ENCODE measurements at places on chromosomes 16 and 17.

DNA sequence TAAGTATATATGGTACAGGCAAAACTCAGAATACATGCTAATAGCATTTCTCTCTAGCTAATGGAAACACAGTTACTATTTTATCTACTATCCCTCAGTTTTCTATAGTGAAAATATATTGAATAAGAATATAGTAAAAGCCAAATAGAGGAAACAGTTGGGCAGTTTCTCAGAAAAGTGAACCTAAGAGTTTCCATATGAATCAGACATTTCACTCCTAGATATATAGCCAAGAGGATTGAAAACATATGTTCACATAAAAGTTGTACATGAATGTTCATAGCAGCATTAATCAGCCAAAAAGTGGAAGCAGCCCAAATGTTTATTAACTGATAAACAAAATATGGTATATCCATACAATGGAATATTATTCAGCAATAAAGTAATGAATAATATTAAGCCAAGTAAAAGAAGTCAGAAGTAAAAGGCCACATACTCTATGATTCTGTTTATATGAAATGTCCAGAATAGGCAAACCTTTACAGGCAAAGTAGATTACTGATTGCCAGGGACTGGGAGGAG lies 134.6 kb downstream of the CYB561 start:
- DNase-seq, result no peak

DNA sequence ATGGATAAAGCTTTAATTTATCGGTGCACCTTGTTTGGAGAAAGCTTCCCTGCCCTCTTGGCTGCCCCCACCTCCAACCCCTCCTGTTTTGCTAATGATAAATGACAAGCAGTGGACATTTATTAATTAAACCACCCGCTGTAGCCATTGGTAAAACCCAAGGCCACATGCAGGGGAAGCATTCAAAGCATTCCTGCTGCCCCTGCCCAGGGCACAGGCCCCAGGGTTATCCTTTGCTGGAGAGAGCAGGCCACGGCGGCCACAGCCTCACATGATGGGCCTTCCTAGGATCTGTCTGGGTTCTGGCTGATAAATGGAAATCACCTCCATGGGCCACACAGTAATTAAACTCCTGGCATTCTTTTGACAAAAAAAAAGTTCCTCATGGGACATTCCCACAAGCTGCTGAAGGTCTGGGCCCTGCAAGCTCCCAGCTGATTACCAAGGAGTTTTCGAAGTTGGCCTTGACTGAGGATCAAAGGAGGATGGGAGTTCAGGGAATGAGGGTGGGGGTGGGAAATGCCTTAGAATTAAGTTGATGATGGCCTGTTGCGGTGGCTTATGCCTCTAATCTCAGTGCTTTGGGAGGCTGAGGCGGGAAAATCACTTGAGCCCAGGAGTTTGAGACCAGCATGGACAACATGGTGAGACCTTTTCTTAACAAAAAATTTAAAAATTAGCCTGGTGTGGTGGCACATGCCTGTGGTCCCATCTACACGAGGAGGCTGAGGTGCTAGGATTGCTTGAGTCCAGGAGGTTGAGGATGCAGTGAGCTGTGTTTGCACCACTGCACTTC lies 35.5 kb downstream of the SOST start:
- DNase-seq, result no peak

GRCh38 chr17:55432358-55433028 lies 10.9 kb upstream of the MMD start:
- no peak for DNase-seq

DNA sequence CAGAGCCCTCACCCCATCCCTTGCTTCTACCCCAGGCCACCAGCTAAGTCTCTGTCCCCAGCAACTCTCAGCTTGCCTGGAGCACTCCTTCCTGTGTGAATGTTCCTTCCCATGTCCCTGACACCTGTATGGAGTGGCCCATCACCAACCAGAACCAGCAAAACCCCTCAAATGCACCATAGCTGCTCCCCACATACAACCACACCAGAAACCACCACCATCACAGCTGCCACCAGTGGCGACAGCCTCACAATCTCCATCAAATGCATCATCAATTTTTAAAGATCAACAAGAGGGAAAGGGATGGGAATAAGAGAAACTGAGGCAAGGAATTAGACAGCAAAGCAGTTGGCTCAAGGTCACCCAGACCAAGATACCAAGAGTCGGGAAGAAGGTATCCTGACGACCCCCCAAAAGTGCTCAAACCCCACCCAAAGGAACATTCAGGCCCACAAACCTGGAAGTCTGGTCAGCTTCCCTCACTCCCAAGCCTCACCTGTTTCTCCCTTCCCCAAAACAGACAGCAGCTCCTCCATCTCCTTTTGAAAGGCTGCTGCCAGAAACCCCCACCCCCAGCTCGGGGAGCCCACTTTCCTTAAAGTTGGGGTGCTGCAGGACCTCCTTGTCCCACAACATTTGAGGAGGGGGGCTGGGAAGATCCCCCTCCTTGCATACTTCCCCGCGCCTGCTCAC lies 1.8 kb downstream of the SRCIN1 start:
- no peak for DNase-seq

DNA sequence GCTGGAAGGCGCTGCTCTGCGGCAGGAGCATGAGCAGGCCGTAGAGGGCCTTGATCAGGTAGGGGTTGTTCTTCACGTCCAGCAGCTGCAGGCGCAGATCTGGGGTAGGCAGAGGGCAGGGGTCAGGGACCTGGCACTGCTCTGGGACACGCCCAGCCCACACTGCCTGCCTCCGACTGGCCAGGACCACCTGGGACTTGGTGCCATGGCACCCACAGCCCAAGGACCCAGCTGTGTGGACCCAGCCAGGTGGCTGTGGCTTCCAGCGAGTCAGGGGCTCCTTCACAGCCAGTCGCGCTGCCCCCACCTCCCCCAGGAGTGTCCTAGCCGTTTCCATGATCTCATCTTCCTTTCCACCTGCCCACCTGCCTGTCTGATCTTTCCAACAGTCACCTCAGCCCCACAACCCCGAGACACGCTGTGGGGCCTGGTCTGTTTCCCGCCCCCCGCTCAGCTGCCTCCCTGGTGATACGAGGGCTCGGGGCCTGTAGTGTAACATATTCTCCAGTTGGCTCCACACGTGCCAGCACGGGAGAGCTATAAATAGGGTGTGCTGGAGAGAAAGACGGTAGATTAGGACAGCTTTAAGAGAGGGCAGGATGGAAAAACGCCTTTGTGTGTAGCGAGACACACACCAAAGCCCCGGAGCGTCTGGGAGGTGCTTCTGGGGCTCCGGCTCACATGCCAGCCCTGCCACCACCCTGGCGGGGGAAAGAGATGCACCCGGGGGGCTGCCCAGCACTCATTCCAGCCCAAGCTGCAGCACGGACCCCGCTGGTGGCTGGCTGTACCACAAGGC lies 7.2 kb upstream of the MTSS2 start:
- DNase-seq, result no peak

GRCh38 chr17:79919164-79919585 lies 79.9 kb upstream of the CBX4 start:
- DNase-seq, result no peak

GRCh38 chr16:74770831-74771526 lies 3.6 kb downstream of the FA2H start:
- DNase-seq, result no peak

DNA sequence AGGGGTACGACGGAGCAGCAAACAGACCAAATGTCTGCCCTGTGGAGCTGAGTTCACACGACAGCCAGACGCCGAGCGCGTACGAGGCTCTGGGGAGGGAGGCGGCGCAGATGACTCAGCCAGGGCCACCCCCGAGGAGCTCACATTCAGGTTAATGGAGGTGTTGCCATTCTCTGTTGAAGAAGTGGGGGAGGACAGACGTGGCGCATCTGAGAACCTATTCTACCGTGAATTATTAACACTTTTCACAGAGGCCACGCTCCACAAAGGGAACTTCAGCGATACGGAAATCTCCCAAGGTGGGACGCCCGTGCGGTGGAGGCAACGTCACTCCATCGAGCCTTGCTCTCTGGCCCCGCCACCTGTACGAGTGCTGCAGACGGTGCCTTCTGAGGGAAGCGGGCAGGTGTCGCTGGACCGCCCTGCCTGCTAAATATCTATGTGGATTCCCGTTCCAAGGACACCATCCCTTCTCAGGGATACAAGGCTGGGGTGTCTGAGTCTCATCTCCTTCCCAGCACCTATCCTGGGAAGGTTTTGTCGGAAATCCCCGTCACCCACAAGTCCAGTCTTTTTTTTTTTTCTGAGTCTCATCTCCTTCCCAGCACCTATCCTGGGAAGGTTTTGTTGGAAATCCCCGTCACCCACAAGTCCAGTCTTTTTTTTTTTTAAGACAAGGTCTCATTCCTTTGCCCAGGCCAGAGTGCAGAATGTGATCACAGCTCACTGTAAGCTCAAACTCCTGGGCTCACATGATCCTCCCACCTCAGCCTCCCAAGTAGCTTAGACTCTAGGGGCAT lies 19.0 kb downstream of the ABR start:
- DNase-seq, result no peak

DNA sequence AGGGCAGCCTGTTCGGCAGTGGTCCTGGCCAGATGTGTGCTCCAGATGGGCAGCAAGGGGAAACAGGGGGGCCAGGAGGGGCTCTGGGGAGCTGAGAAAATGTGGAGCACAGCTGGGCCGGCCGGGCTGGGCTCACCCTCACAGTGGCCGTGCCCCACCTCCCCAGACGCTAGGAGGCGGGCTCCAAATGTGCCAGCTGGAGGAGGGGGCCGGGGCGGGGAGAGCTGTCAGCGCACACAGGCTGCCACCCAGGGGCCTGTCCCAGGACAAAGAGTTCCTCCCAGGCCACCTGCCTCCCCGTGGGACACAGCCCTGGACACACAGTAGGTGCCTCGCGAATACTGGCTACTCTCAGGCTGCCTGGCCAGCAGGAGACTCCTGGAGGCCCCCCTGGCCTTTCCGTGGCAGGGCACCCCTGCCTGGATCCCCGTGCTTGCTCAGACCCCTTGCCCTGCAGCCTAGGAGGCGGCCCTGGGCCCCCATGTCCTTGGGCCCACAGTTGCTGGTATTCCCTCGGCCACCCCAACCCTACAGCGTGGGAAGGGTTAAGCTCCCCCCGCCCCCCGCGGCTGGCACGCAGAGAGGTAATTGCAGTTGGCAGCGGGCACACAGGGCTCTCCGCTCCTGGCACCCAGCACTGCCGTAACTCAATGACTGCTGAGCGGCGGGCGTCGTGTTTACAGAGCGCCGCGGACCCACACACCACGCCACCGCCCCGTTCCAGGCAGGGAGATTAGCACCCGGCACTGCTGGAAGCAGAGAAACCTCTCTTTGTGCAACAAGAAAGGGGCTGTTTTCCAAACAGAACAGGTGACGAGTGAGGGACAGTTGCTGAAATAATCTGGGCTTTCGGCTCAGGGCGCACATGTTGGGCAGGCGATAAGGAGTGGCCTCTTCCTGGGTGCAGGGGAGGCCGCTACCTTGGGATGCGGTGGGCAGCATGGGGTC lies 32.2 kb downstream of the BAHCC1 start:
- DNase-seq, result no peak

DNA sequence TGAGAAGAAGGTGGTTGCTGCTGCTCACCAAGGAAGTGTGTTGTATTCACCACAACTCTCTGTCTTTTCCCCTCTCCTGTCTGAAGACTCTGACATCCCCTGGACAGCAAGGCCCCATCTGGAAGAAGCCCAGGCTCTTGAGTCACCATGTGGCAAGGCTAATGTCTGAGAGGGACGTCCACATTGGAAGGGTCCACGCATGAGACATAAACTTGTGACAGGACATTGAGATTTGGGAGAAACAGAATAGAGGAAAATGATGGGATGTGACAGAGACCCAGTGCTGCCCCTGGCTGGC lies 176.5 kb downstream of the IRF8 start:
- DNase-seq, result no peak

- peak; percentile 37 for DNase-seq
Observed at GRCh38 chr16:79599837-79600637, 500 bp downstream of the MAF start.
